Epithelial cell of esophagus (primary cell): ENCODE measurements at places on chromosomes 2 and 18.

DNA sequence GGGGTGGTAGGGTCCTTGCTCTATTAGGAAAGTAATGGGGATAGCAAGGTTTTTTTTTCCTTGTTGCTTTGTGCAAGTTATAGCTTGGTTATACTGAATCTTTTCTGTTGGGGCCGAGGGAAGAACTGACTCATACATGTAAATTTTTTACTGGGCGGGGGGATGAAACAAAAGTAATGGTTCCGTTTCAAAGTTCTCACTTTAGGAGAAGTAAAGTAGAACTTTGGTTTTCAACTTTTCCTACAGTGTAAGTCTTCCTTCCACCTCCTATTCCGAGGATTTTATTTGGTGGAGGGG, 1.1 kb downstream of the AFTPH start:
- peak; percentile 60 for DNase-seq

GRCh38 chr2:152097801-152098495, 896 bp downstream of the CACNB4 start:
- DNase-seq, result peak; percentile 9

DNA sequence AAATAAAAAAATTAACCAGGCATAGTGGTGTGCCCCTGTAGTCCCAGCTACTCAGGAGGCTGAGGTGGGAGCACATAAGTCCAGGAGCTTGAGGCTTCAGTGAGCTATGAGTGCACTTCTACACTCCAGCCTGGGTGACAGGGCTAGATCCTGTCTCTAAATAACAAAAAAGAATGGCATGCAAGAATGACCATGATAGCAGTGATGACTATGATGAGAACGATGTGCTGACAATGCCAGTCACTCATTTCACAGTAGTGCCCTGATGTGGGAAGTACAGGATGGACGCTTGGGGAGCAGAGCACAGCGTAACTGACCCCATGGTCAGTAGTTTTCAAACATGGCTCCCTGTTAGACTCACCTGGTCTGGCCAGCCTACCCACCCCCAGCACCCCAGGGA, 139.1 kb downstream of the VAPA start:
- DNase-seq, result no peak

GRCh38 chr2:29787473-29788465, 133.6 kb downstream of the ALK start:
- no peak for DNase-seq

GRCh38 chr2:95047629-95048510, 22.4 kb downstream of the MAL start:
- no peak for DNase-seq
